Thoracic aorta (tissue), 2 donors: ENCODE measurements at places on chromosomes 6 and 20. TPM values are rescaled to one million over a fixed set of nuclear protein-coding genes. Genes with fewer than 3 reads are reported as not detected.
A peak's percentile ranks its signal among the peaks of the same experiment; 100 is the strongest.

- H3K27me3 ChIP-seq = no peaks in the 10 kb centered on the region
- no peaks in the 10 kb centered on the region for H3K36me3 ChIP-seq
- H3K27ac ChIP-seq = no peak overlapping the region
- no peaks in the 10 kb centered on the region for H3K4me1 ChIP-seq
- no peak overlapping the region for H3K4me3 ChIP-seq
Measured at GRCh38 chr6:87653074-87653962, 48.7 kb downstream of the AKIRIN2 start.

DNA sequence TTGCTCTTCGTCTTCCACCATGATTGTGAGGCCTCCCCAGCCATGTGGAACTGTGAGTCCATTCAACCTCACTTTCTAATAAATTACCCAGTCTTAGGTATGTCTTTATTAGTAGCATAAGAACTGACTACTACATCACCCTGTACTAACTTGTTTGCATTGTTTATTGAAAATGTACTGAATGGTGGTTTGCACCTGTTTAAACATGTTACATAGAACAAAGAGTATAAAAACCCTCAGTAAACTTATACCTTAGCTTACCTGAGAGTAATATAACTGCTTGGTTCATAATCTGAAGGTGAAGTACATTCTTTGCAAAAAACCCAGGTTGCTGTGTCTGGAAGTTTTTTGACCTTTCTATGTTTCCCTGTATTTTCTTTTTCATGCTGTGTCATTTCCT is 777.8 kb downstream of the TBC1D32 start:
- no peaks in the 10 kb centered on the region for H3K36me3 ChIP-seq
- no peak overlapping the region for H3K4me3 ChIP-seq
- no peak for DNase-seq

The PIGT gene
- total RNA-seq = 169 TPM

DNA sequence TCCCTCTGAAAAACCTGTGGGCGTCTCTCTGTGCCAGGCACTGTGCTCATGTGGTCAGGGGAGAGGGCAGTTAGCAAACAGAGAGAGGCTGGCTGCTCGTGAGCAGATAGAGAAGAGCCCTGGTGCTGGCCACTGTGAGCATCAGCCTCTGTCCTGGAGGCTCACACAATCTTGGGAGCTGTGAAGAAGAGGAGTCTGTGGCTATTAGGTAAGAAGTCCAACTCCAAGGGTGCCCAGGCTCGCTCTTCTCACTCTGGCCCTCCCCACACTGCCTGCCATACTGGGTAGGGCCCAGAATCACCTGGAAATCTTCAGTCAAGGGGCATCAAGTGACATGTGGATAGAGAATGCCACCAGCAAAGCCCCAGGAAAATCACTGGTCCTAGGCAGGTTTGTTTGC is 14.1 kb downstream of the SCML4 start:
- no peak for DNase-seq
- no peak overlapping the region for H3K4me3 ChIP-seq
- no peak overlapping the region for H3K27ac ChIP-seq
- no peaks in the 10 kb centered on the region for H3K27me3 ChIP-seq

GRCh38 chr6:4262526-4262925 is 127.2 kb upstream of the ECI2 start:
- DNase-seq = no peak
- H3K4me3 ChIP-seq = no peak overlapping the region
- no peaks in the 10 kb centered on the region for H3K36me3 ChIP-seq
- no peaks in the 10 kb centered on the region for H3K27me3 ChIP-seq

- peak overlapping the region; percentile 76 for H3K27ac ChIP-seq
- peaks cover 38% of the 10 kb centered on the region for H3K4me1 ChIP-seq
- DNase-seq = no peak
- no peaks in the 10 kb centered on the region for H3K27me3 ChIP-seq
- no peak overlapping the region for H3K4me3 ChIP-seq
- no peaks in the 10 kb centered on the region for H3K36me3 ChIP-seq
Measured at GRCh38 chr20:4081421-4081820, 66.1 kb upstream of the RNF24 start.

- H3K4me1 ChIP-seq = no peaks in the 10 kb centered on the region
- H3K36me3 ChIP-seq = no peaks in the 10 kb centered on the region
- H3K27ac ChIP-seq = no peak overlapping the region
- DNase-seq = no peak
Measured at GRCh38 chr20:36162272-36162966, 7.9 kb downstream of the EPB41L1 start.

DNA sequence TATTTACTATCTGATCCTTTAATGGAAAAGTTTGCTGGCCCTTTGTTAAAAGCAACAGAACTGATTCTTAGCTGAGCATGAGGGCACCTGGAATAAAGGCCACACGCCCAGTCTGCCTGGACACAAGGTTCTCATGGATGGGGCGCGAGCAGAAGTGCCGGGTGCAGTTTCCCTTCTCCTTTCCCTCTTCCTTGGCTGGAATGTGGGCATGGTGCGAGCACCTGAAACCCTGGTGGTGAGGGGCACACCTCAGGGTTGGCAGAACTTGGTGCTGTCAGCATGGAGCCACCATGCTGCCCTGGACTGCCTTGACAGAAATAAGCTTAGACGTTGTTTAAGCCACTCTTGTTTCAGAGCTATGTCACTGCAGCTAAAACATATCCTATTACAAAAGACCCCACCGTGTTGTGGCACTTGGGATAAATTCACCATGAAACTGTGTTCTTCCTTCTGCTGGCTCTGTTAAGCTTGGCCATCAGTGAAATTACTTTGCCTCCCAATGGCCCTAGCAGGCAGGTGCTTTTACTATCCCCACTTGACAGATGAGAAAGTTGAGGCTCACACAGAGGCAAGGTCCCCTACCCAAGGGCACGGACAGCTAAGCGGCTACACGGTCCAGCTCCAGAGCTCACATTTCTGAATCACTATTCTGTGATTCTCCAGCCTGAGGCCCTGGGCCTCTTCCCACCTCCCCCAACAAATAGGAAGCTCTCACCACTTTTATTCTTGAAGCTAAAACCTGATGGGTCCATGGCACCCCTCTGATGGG is 115.9 kb downstream of the PREX1 start:
- H3K27ac ChIP-seq = no peak overlapping the region
- H3K4me3 ChIP-seq = no peak overlapping the region
- no peaks in the 10 kb centered on the region for H3K36me3 ChIP-seq
- H3K27me3 ChIP-seq = no peaks in the 10 kb centered on the region
- H3K4me1 ChIP-seq = peaks cover 64% of the 10 kb centered on the region
- no peak for DNase-seq

GRCh38 chr6:53567701-53568100 is 22.8 kb upstream of the GCLC start:
- no peak overlapping the region for H3K27ac ChIP-seq
- H3K27me3 ChIP-seq = no peaks in the 10 kb centered on the region
- H3K36me3 ChIP-seq = no peaks in the 10 kb centered on the region

DNA sequence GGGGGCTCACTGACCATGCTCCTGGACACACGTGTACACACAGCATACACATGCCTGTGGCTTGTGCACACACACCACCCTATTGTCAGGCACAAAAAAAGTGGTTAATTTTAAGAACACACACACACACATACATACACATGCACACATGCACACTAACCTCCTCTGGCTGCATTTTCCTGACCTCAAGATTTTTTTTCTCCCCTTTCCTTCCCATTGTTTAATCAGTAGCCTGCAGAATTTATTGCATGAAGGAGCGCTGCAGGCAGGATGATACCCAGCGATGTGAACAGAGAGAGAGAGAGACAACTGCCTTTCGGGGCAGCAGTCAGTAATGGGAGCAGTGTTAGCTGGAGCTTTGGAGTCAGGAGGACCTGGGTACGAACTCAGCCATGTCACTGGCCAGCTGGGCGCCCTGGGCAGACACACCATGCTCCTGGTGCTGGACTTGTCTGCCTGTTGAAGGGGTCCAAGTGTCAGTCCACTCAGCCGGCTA is 990 bp upstream of the TRAF3IP2 start:
- H3K4me1 ChIP-seq = peaks cover 19% of the 10 kb centered on the region
- no peaks in the 10 kb centered on the region for H3K36me3 ChIP-seq
- no peak overlapping the region for H3K27ac ChIP-seq

The POPDC3 gene
- not detected for total RNA-seq

DNA sequence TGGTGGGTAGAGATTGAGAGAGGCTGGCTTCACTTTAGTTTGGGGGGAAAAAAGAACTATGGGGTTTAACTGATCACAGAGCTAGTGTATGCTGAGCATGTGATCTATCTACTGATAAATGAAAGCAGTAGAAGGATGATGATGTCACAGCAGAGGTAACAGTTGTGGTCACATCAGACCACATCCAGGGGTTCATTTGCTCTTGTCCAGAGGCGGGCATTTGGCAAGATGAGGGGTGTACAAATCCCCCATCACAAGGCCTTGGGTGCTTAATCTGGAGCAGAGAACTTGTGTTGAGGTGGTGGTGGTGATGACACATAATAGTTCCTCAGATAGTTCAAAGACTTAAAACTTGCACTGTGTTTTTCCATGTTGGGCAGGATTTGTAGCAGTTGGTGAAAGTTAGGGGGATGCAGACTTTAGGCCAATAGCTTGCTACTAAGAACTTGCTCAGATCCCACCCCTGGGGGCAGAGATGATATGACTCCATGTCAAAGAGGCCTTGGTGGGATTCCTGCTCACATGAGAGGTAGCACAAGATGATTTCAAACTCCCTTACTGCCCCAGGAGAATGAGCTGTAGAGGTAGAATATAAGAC is 63.4 kb downstream of the PRDM1 start:
- H3K36me3 ChIP-seq = no peaks in the 10 kb centered on the region
- DNase-seq = no peak
- no peak overlapping the region for H3K4me3 ChIP-seq
- H3K27me3 ChIP-seq = no peaks in the 10 kb centered on the region
- H3K27ac ChIP-seq = no peak overlapping the region

The OPRL1 gene
- 3.2 TPM for total RNA-seq

The SMPD2 gene
- 21.4 TPM for total RNA-seq

The LRRC73 gene
- 0.54 TPM for total RNA-seq

The LY6G6C gene
- not detected for total RNA-seq

DNA sequence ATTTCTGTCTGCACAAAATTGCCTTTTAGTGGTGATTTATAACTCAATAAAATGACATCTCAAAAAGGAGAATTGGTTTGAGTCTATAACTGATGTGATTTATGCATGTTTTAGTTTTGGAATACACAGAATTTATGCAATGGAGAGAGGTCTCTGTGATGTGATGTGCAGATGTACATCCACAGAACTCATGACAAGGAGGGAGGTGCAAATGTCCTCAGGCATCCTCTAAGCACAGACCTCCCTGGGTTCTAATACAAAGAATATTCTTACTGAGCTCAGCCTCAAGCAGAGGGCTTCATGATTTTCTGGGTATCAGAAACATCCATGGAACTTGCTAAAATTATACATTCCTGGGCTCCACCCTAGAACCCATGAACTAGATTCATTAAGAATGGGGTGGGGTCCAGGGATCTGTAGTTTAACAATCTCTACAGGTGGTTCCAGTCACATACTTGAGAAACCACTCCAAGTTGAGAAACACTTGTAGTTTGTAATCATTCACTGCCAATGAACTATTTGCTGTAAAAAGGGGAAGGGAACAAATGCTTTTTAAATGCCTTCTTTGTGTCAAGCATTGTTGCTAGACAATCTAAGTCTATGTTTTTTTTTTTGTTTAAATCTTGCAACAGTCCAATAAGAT is 60.2 kb upstream of the NEDD9 start:
- no peak overlapping the region for H3K4me3 ChIP-seq
- no peak overlapping the region for H3K27ac ChIP-seq
- H3K4me1 ChIP-seq = no peaks in the 10 kb centered on the region
- H3K27me3 ChIP-seq = no peaks in the 10 kb centered on the region
- H3K36me3 ChIP-seq = no peaks in the 10 kb centered on the region

The RCAN2 gene
- total RNA-seq = 289 TPM
